ENCODE measurements at places on chromosomes 13 and 19.

DNA sequence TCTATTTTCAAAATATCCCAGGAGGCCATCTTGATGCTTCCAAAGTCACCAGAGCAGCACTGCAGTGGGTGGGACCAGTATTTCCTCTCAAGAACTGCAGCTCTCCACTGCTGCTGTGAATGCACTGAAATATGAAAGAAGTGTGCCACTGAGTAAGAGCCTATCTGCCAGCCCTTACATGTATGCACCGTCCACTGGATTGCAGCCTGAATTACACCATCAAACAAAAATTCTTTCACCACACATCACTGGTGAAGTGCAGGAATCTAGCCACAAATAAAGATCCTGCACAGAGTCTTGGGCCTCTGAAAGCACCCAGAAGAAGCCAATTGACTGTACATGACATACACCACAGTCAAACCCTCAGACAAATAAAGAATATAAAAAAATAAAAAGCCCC lies 249.0 kb downstream of the LHFPL6 start:
- DNase-seq: no peak

DNA sequence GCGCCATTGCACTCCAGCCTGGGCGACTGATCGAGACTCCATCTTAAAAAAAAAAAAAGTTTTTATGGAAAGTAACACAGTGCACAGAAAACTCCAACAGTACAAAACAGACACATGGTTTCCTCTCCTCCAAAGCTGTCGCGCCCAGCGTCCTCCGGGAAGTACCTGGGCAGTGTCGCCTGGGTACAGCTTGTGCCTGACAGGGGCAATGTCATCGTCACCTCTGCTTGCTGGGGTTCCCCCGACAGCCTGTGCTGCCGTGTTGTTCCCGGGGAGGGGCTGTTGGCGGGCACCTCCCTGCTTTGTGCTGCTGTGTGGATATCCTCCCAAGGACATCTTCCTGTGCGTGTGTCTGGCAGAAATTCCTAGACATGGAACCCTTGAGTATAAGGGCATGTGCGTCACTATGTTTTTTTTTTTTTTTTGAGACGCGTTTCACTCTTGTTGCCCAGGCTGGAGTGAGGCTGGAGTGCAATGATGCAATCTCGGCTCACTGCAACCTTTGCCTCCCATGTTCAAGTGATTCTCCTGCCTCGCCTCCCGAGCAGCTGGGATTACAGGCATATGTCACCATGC lies 2.4 kb upstream of the F2RL3 start:
- no peak for DNase-seq

DNA sequence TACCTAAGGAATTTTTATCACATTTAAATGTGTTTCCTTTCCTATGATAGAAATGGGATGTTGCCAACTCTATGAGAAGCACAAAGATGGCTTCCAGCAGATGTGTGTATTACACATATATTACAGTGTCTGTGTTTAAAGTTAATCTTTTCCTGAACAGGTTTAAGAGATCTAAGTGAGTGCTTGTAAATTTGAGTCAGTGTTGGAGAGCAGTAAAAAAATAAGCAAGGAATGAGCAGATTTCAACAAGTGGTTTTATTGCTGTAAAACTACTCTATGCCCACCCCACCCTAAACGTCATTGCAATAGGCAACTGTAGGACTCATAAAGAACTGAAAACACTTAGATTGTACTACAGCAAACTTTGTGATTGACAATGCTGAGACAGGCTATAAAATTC lies 248.7 kb downstream of the KLF5 start:
- DNase-seq: no peak

- DNase-seq: no peak
Measured at GRCh38 chr19:51131780-51132680, 7.3 kb downstream of the SIGLEC9 start.

- no peak for DNase-seq
Measured at GRCh38 chr19:46786236-46787039, 2.0 kb downstream of the SLC1A5 start.

DNA sequence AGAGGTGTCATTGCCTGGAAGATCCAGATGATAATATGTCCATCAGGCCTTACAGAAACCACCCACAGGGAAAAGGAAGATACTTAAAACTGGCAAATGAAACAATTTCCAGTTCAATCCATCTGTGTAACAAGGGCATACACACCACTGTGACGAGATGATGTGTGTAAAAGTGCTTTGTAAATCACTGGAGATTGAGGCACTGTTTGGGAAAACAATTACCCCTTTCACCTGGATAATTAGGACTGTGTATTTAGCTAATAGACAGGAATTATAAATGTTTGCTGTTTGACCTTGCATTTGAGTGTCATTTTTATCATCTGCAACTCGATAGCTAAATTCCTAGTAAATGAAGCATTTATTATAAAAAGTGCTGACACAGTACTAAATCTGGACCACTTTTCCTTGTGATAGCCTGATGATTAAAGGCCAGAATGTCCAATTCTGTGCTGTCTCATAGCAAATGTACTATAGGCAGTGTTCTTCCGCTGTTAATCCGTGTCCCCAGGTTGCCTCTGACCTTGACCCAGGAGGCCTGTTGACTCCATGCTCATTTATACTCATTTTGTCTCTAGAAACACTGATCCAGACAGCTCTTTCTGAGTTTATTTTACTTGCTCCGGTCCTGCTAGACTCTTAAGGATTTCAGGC lies 105.8 kb downstream of the LACC1 start:
- no peak for DNase-seq

DNA sequence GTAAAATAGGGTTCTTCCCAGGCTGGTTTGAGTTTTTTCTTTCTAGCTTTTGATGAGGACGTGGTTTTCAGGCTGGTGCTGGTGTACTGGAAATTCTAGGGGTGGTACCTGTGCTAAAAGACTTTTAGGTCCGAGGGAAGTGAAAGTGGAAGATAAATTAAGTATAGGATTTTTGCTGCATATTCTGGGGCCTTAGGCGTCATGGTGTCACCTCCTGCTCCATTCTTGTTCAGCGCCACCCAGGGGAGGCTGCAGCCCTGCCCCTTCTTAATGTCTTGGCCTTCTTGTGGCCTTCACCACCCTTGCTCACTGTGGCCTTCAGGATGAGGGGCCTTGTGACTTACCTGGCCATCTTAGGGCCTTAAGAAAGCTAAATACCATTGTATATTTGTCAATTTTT lies 12.4 kb downstream of the ZNF552 start:
- DNase-seq: no peak

DNA sequence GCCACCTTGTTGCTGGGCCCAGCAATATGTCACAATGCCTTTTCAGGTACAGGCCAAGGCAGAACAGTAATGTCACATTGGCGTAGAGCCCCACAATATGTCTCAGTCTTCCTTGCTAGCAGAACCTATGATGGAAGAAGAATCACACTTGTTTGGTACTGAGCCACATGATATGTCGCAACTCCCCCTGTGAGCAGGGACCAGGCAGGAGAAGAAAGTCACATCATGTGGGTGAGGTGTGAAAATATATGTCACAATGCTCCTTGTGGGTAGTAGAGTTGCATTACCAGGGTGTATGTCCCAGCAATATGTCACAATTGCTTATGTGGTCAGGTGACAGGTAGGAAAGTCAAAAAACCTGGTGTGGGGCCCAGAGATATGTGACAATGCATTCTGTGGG lies 7.1 kb upstream of the ZNF91 start:
- no peak for DNase-seq

- DNase-seq: no peak
Measured at GRCh38 chr19:35715981-35716800, 1.6 kb upstream of the KMT2B start.

Measured in vagina (tissue), 2 donors.